ENCODE measurements at places on chromosomes 1 and 21.

GRCh38 chr21:26147535-26147934 is 23.0 kb downstream of the APP start:
- no peak for DNase-seq

DNA sequence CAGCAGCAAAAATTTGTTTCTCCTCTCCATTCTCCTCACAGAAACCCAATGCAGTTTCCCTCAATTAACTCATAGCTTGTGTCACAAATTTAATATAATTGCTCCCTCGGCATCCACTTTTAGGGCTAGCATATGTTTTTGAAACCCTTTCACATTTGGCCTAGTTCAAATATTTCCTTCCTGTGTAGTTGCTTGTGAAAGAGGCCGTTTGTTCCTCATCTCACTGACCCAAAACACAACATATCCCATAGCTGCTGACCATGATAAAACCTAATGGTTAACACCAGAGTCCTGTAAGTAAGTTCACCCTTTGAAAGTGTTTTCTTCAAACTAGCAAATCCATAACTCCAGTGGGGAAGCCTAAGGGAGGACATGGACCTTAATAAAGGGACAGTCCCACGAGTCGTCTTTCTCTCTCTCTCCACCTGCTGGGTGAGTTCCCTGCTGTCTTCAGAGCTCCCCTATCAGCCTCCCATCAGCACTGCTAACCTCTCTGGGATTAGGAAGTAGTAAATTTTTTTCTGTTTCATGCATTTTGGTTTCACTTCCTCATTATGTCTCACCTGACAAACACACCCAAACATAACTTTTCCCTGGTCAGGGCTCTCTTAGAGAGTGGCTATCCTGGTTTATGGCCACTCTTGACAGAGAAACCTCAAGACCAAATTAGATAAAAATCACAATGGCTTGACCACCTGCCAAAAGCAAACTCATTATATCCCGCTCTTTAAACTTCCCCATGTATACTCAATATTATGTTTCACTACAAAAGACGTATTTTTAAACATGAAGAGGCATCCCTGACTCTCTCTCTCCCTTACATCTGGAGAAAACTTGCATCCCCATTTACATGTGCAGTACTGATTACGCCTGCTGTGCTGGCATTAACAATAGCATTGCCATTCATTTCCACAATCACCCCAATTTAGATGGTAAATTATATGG is 177.7 kb upstream of the HP1BP3 start:
- DNase-seq, result no peak

GRCh38 chr21:19350286-19350685 is 946.7 kb upstream of the TMPRSS15 start:
- DNase-seq, result no peak

- DNase-seq, result no peak
These were observed 18.8 kb upstream of the ECE1 start for GRCh38 chr1:21308847-21309652.

- no peak for DNase-seq
These were observed 10.4 kb downstream of the KRTAP10-1 start for GRCh38 chr21:44529503-44530125.

GRCh38 chr1:244294599-244295224 is 157.0 kb downstream of the ADSS2 start:
- no peak for DNase-seq

DNA sequence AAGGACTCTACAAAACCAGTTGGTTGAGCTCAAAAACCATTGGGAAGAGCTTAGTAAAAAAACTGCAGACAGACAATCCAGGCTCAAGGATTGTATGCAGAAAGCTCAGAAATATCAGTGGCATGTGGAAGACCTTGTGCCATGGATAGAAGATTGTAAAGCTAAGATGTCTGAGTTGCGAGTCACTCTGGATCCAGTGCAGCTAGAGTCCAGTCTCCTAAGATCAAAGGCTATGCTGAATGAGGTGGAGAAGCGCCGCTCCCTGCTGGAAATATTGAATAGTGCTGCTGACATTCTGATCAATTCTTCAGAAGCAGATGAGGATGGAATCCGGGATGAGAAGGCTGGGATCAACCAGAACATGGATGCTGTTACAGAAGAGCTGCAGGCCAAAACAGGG is 104.0 kb upstream of the BMP8A start:
- DNase-seq, result no peak

GRCh38 chr1:209873067-209873799 is 45.5 kb downstream of the UTP25 start:
- DNase-seq, result no peak

DNA sequence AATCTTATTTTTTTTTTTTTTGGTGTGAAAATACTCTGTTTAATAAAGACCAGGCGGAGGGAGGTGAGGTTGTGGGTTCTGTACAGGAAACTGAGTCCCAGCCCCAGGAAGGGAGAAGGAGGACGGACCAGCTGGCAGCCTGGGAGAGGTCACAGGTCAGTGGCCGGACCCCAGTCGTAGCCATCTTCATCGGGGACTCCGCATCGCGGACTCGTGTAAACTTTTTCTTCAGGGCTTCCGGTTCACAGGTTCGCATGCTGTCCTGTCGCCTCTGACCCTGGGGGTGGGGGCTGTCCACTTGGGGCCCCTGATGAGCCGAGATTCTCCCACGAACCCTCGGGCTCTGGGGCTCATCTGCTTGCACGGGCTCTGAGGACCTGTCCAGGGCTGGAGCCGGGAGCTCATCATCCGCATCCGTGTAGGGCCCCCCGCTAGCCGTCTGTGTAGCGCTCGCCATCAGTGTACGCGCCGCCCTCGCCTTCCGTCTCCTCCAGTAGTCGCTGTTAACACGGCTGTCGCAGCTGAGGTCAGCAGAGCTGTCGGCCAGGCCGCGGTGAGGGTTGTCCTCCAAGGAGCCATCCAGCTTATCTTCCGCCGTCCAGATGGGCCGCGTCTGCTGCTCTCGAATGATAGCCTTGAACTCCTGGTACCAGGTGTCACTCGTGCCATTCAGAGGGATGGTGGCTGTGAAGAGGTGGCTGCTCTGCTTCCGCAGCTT is 975.7 kb upstream of the PRMT6 start:
- DNase-seq, result no peak

- DNase-seq, result no peak
These were observed 19.9 kb downstream of the PLA2G4A start for GRCh38 chr1:186848509-186849130.

- DNase-seq, result no peak
These were observed 505.1 kb downstream of the LTN1 start for GRCh38 chr21:28487455-28488070.

DNA sequence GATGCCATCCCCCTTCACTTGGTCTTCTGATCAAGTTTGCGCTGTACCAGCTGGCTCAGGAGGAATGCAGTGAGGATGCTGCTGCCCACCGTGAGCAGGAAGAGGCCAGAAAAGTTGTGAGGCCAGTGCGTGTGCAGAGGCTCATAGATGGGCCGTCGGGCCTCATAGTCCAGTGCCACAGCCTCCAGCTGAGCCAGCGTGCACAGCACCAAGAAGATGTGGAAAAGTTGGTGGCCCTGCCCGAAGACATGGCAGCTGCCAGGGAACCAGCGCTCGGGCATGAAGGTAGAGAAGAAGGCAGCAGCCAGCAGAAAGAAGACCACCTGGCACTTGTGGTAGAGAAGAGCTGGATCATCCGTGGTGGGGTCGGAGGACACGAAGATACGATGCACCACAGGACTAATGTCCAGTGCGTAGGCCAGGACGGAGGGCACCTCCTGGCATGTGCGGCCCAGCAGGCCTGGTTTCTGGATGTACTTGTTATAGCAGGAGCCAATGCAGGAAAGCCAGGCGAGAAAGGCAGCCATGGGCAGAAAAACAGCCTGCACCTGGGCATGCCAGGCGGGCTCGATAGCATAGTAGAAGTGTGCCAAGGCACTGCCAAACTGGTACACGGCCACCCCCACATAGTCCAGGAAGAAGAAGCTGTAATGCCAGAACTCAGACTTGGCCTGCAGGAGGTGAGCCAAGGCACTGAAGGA is 3.7 kb upstream of the AUNIP start:
- DNase-seq, result no peak

GRCh38 chr1:96259399-96259798 is 462.2 kb upstream of the PTBP2 start:
- DNase-seq, result no peak

- DNase-seq, result no peak
These were observed 138.4 kb upstream of the VAMP3 start for GRCh38 chr1:7632681-7633080.

DNA sequence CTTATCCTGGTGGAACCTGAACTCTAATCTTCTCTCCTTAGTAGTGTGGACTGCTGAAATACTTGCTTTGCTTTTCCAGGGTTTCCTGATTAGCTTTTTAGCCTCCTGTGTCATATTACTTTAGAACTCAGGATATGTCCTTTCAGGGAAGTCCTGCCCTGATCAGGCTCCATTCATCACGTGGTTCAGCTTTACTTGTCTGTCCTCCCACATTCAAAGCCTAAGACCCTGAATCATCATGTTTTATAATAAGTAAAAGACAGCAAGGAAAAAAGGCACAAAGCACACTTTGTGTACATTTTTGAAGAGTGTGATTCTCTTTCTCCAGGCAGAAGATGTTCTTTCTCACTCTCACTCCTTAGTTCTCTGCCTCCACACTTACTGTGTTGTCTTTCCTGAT is 70.6 kb downstream of the PATJ start:
- no peak for DNase-seq

GRCh38 chr1:96016219-96016618 is 705.4 kb upstream of the PTBP2 start:
- DNase-seq, result no peak
